ENCODE measurements at places on chromosomes 4 and X.

- no peak for DNase-seq
Measured at GRCh38 chrX:7586126-7586525, 256.8 kb upstream of the VCX start.

DNA sequence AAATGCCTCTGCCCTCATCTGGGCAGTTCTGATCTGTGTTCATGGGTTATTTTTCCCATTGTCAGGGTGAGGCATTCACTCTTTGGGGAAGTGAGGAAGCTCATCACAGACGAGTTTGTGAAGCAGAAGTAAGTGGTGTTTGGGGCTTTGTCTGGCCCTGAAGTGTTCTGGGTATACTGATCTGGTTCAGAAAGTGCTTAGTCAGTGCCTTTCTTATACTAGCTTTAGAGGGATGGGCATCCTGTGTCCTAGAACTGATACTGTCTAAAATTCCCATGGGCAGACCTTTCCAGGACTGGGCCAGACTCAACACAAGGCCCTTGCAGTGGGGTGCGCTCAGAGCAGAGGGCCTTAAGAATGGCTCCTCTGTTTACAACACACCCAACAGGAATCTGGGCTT, 6.4 kb downstream of the TRO start:
- no peak for DNase-seq

GRCh38 chr4:4841156-4841555, 18.3 kb upstream of the MSX1 start:
- DNase-seq = no peak

DNA sequence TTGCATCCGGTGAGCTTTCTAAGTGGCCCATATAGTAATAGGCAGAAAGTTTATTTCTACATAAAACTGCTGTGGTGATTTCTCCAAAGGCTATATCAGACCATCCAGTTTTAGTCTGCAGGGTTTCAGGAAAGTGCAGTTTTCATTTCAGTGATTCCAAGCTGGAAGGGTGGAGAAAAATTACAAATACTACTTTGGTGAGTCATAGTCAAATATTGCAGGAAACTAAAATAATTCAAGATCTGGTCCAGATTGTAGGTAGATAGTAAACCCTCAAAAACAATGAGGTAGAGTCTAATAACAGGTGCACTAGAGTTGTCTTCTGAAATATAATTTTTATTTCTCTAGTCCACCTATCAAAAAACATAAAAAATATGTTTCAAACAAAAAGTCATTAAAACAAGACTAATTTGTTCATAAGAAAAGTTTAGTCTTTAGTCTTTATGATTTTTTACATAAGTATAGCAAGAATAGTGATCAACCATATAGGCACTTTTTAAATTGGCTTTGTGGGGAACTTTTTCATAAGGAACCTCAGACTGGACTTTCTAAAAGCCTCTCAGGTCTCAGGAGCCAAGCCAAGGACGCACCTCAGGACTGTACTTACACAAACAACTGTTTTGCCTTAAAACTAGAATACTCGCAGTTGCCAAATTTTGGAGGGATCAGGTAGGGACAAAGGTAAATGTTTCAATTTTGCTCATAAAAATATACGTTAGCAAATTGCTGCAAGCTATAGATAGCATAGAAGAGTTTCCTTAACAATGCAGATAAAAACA, 101.8 kb upstream of the TLR3 start:
- DNase-seq = no peak

- no peak for DNase-seq
Measured at GRCh38 chr4:164224871-164225270, 529.1 kb upstream of the SMIM31 start.

- DNase-seq = no peak
Measured at GRCh38 chr4:22962295-22962694, 269.6 kb downstream of the GBA3 start.

Data from NCI-H2029 treated with DMSO at 0.1 percent for 48 hours (cell line).